ENCODE measurements at places on chromosomes 11 and 22. TPM values are rescaled to one million over a fixed set of nuclear protein-coding genes. Genes with fewer than 3 reads are reported as not detected.

LDHAL6A gene
- total RNA-seq = not detected

- DNase-seq = no peak
- H3K27me3 ChIP-seq = no peaks in the 10 kb centered on the region
These were observed 98.7 kb downstream of the MPPED1 start for GRCh38 chr22:43510281-43511070.

- no peak overlapping the region for H3K27ac ChIP-seq
- H3K27me3 ChIP-seq = peaks cover 25% of the 10 kb centered on the region
- no peak overlapping the region for H3K4me3 ChIP-seq
- no peaks in the 10 kb centered on the region for H3K36me3 ChIP-seq
- H3K4me1 ChIP-seq = peaks cover 37% of the 10 kb centered on the region
These were observed 191.6 kb upstream of the ARHGAP20 start for GRCh38 chr11:110903830-110904229.

GRCh38 chr11:36328966-36329673 is 33.0 kb downstream of the PRR5L start:
- peaks cover 2% of the 10 kb centered on the region for H3K27me3 ChIP-seq
- H3K36me3 ChIP-seq = peaks cover 6% of the 10 kb centered on the region
- DNase-seq = no peak
- no peak overlapping the region for H3K4me3 ChIP-seq
- peak overlapping the region; percentile 37 for H3K27ac ChIP-seq

DNA sequence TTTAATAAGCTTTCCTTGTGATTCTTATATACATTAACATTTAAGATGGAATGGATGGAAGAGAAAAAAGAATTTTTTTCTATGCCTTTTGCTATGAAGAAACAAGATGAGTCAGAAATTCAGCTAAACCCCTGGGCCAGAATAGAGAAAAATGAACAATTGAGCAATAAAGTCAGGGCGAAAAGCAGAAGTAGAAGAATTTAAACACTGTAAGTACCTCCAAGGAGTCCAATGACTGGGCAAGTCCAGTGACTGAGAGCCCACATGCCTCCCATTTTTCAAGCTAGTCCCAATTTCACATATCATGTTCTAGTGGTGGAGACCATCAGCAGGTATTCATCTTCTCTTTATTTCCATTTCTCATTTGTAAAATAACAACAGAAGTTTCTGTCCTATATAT is 18.6 kb upstream of the APLP2 start:
- H3K27me3 ChIP-seq = peaks cover 3% of the 10 kb centered on the region
- no peak overlapping the region for H3K4me3 ChIP-seq
- DNase-seq = peak; percentile 11

DNA sequence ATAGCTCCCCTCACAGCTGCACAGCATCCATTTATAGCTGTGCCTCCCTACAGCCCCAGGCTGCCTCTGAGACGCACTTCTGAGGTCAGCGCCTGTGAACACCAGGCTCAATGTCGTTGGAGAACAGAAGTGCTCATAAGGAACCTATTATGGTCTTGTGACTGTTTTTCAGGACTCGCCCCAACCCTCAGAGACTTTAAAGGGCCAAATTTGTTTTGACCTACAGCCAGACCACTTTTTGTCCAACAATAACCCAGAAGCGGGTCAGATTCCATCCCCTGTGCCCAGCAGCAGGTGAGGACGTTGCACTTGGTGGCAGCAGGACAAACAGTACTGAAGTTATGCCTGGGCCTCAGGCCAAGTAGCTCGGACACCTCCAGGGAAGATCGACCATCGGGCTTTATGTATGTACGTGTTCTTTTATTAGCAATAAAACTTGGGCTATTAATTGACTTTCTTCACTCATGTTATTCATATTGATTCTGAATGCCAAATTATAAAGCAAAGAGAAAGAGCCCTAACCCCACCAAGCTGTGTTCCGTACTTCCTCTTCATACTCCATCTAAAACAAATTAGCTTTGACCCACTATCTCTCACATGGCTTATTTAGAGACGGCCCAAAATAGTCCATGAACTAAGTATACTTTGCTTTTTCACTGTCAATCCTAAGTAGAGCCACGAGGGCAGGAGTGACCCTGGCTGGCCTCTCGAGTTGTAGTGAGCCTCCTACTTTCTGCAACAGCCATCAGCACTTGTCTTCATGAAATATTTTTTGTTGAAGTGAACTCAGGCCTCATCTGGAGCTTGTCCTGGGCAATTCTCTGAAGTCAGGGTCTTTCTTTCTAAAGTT is 92.3 kb upstream of the PAX6 start:
- DNase-seq = no peak
- peaks cover 16% of the 10 kb centered on the region for H3K27me3 ChIP-seq
- H3K4me3 ChIP-seq = no peak overlapping the region
- H3K27ac ChIP-seq = no peak overlapping the region
- H3K4me1 ChIP-seq = no peaks in the 10 kb centered on the region
- H3K36me3 ChIP-seq = no peaks in the 10 kb centered on the region

- no peak overlapping the region for H3K27ac ChIP-seq
- H3K27me3 ChIP-seq = no peaks in the 10 kb centered on the region
- H3K36me3 ChIP-seq = peaks cover 33% of the 10 kb centered on the region
- peaks cover 83% of the 10 kb centered on the region for H3K4me1 ChIP-seq
These were observed 10.6 kb downstream of the FLI1 start for GRCh38 chr11:128704517-128704916.

GRCh38 chr11:1073261-1073724 is 1.4 kb upstream of the MUC2 start:
- no peaks in the 10 kb centered on the region for H3K36me3 ChIP-seq
- H3K27me3 ChIP-seq = no peaks in the 10 kb centered on the region
- no peak overlapping the region for H3K27ac ChIP-seq
- H3K4me1 ChIP-seq = no peaks in the 10 kb centered on the region
- no peak for DNase-seq
- H3K4me3 ChIP-seq = no peak overlapping the region
